SW 1271 (cell line): ENCODE measurements at places on chromosomes 3 and 15.

- DNase-seq = no peak
Observed at GRCh38 chr15:52254391-52254790, 41.2 kb downstream of the MYO5C start.

- DNase-seq = no peak
Observed at GRCh38 chr3:112424394-112424793, 74.9 kb downstream of the BTLA start.

- no peak for DNase-seq
Observed at GRCh38 chr3:101859882-101860448, 10.7 kb downstream of the NFKBIZ start.

DNA sequence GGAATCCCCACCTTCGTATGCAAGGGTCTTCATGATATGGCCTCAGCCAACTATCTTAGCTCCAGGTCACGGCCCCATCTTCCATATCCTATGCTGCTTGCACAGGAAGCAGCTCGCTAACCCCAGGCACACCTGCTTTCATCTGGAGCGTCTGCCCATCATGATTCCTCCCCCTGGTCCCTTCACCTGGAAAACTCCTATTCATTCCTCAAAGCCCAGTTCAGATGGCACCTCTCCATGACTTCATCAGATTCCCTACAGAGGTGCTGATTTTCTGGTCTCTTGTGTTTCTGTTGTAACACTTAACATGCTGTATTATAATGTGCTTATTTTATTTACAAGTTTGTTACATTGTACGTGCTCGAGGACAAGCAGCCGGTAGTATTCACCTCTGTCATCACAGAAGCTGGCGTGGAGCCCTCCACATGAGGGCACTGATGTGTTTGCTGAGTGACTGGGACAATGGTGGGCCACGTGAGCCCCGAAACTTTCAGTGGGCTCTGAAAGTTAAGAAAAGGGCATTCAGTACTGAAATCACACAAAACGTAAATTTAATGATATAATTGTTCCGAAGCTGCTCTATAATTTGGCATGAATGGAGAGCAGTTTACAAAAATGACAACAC lies 16.2 kb downstream of the MUC20 start:
- no peak for DNase-seq

DNA sequence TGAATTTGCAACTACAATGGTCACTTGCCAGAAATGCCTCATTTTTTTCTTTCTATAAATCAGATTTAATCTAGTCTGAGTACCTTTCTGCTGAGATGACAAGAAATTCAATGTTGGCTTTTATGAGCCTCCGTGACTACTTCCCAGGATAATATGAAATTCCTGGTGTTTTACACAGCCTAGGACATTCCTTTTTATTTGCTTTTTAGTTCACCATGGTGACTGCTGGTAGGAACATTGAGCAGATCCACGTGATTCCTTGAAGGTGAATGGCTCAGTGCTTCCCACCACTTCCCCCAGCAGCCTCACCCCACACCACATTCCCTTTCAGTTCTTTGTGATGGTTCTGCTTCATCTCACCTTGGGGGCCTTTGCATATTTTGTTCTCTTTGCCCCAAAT lies 4.3 kb upstream of the NPTN start:
- DNase-seq = no peak

DNA sequence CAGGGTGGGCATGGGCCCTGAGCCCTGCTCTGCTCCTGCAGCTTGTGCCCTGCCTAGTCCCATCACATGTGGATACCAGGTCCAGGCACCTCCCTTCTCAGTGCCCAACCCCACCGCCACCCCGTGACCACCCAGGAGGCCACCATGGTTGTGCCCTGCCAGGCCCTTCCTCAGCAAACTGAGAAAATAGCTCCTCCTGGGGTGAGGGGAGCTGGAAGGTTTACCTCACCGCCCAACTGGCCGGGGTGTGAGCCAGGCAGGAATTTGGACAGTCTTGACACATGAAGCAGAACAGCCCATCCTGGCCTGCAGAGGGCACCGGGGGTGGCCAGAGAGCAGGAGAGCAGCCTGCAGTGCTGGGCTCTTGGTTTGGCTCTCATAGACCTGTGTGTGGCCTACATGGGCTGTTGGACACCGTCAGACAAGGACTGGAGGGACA lies 11.4 kb upstream of the C3orf22 start:
- no peak for DNase-seq

DNA sequence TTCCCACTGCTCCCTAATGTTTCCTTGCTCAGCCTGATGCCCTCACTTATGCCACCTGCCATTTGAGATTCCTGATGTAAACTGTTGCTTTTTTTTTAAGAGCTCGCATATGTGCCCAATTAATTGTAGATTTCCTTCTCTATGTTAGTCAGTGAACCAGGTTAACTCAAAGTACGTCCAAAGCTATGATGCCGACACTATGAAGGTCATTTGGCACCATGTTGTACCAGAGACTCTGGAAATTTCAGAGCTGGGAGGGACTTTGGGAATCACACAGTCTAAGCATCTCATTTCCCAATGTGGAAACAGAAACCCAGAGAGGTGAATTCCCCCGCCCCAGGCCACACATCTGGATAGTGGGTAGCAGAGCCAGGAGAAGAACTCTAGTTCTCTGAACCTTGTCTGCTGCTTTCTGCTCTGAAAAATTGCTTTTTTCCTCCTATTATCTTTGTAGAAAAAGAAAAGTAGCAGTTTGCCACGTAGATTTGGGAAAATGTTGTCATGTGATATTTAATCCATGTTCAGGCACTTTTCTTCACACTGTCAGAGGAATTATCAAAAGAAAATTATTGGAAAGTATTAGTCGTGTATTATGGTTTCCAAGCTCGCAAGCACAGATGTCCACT lies 38.5 kb upstream of the TNFAIP8L3 start:
- no peak for DNase-seq

DNA sequence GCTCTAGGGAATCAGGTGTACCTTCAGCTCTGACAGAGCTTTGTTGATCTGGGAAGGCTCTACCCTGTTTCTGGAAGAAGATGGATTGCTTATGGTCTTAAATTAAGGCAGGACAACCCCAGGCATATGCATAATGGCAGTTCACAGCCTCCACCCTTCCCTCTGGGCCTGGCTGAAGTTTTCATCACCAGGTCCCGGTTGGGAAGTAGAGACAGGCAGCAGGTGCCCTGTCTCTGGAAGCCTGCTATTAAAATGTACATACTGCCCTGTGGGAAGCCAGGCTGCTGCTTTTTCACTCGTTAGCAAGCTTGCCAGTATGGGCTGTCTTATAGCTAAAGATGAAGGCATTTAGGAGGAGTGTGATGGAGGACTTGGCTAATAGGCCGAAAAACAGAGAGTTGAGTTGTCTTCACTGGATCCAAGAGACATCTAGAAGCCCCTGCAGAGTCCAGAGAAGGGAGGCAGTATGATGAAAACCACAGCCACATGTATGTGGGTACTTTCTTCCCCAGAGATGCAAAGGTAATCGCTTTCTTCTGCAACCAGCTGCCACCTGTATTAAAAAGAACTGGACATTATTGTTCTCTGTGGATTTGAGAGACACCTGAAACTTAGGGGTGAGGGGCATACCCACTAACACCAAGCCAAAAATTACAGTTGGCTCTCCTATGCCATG lies 34.4 kb downstream of the ABHD2 start:
- DNase-seq = no peak

GRCh38 chr15:80026754-80027153 lies 32.7 kb upstream of the ZFAND6 start:
- DNase-seq = no peak

GRCh38 chr3:124283652-124284023 lies 291.7 kb upstream of the ROPN1 start:
- no peak for DNase-seq

DNA sequence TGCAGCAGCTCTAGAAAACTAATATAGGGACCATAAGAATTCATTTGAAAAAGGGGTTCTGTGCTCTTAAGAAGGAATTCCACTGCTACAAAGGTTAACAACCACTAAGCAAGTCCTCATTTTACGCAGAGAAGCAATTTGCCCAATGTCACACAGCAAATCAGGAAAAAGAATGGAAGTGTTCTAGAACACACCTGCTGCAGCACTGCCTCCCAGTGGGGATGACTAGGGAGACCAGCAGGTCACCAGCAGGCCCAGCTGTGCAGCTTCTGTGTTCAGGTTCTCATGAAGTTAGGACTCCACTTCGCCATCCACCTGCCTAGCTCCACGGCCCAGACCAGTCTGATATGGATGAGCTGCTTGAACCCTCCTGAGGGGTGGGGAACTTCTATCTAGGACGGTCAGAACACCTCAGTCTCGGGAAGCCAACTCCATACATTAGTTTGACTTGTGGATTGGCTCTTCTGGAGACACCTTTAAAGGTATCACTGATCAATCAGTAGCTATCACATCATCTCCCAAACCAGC lies 18.6 kb downstream of the POMGNT2 start:
- DNase-seq = no peak

- DNase-seq = no peak
Observed at GRCh38 chr15:32687556-32687955, 30.2 kb upstream of the GREM1 start.

GRCh38 chr3:20104167-20104661 lies 64.0 kb downstream of the KAT2B start:
- no peak for DNase-seq
